Right ventricle myocardium superior (tissue), 1 donor: ENCODE measurements at places on chromosomes 12 and 14. TPM values are rescaled to one million over a fixed set of nuclear protein-coding genes. Genes with fewer than 3 reads are reported as not detected.
A peak's percentile ranks its signal among the peaks of the same experiment; 100 is the strongest.

Gene PRPH
- not detected for total RNA-seq

Gene CLEC2A
- total RNA-seq: not detected

Gene CRIP2
- total RNA-seq: 1,011 TPM

Gene ASIC1
- total RNA-seq: 1.6 TPM

Gene RIPK3
- total RNA-seq: 2.9 TPM

Gene ABCD2
- 9.2 TPM for total RNA-seq

GRCh38 chr12:3252450-3252891 lies 175.3 kb downstream of the TSPAN9 start:
- peak; percentile 93 for DNase-seq

- DNase-seq: no peak
Measured at GRCh38 chr14:102873546-102874061, 48.9 kb upstream of the AMN start.

DNA sequence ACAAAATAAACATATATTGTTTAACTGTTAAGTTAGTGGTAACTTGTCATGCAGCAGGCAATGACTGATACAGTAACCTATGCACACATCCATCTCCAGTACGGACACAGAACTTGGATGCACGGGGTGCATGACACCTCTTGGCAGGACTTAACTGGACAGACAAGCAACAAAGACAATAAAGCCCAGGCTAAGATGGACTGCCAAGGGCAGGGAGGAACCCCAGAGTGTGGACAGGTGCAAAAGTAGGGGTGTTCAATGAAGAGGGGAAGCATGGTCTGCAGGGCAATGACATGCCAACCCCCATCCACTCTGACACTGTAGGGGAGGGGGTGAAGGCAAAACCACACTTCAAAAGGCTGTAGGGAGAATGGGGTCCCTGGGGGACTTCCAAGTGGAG lies 11.7 kb downstream of the SSH1 start:
- DNase-seq: no peak

DNA sequence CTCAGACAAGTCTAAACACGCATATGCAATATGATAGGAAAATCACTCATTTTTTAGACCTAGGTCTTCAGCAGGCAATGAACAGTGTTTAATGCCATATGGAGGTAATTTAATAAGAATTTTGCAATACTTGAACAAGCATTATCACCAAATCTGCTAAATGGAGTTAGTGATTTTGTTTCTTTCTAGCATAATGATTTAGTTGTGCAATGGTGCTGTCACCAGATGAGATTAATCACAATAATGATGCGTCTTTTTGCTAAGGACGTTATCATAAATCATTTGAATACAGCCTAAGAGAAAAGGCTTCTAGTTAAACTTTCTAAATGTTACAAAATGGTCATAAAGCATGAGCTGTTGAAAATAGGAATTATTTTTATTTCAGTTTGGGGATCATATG lies 170.0 kb upstream of the SLC16A7 start:
- no peak for DNase-seq

DNA sequence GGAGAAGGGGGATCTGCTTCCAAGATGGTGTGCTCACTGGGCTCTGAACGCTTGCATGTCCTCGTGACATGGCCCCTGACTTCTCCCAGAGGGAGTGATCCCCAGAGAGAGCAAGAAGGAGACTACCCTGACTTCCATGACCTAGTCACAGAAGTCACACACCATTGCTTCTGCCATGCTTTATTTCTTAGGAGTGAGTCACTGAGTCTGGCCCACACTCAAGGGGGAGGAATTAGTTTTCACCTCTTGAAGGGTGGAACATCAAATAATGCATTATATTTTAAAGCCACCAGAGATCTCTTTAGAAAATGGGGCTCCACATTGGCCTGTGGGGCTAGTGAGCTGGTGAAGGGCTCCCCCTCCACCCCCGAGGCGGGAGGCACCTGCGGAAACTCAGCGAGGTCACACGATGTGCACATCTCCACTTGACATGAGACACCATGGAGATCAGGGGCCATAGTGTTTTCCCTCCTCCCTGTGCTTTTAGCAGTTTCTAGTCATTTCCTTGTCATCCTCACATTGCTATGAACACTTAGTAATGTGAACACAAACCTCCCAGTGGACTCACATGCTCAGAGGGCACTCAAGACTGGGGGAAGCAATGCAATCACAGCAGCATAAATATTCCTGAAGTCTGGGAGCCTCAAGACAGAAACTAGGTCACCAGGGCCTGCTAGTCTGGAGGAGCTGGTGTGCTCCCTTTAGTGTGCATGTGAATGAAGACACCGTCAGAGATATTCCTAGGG lies 87.4 kb upstream of the FZD10 start:
- no peak for DNase-seq

DNA sequence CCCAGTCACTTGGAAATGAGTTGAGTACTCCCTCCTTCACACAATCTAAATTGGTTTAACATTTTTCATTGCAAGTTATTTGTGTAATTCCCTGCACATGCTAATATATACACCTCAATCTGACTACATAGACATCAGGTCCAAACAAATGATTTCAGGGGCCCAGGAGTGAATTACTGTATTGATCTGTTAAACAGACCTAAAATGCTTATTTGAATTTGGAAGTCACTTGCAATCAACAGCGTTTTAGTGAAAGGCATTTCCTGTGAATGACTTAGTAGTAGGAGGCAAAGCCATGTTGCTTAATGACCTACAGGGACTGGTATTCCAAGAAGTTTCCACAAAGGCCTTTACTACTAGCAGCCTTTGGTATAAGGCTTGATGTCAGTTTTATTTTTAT lies 22.6 kb upstream of the SLC15A5 start:
- no peak for DNase-seq

DNA sequence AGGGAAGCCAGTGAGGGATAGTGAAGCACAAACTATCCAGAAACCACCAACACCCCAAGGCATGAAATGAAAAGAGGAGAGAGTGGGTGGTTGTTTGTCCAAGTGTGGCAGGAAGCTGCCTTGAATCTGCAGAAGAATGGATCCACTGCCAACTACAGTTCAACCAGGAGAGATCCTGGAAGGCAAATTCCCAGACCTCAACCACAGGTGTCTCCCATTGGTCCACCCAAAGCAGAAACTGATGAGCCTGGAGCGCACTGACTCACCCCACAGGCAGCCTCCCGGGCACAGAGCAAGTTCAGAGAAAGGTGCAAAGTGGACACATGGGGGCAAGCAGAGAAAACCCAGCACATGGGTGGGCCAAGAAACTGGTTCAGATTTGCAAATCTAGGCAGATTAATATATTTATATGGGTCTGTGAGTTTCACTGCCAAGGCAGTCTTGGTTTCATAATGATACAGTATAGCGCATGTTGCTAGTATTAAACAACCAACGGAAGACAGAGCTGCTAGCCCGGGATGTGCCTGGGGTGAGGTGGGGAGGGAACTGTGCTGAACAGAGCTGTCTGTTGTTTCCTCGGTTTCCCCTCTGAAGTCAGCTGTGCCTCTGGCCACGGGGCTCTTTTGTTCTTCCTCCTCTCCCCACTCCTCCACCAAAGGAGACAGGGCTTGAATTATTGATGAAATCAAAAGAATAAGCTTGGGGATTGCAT lies 416.2 kb upstream of the CCDC196 start:
- no peak for DNase-seq

DNA sequence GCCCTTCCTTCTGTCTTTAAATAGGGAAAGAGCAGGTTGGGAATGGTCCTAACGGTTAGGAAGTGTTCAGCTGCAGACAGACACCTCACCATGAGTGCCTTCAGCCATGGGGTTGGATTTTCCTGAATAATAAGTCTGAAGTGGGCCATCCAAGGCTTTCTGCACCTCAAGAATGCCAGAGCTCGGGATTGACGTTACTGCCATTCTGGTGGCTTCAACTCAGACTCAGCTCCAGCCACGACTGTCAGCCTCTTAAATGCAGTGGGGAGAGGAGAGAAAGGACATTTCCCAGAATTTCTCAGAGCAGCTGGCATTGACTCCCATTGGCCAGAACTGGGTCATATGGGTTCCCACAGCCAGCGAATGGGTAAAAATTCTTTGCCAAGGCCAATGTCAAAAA lies 363.4 kb downstream of the MED13L start:
- no peak for DNase-seq

- peak; percentile 35 for DNase-seq
Measured at GRCh38 chr12:117685110-117685926, 283.5 kb downstream of the KSR2 start.

DNA sequence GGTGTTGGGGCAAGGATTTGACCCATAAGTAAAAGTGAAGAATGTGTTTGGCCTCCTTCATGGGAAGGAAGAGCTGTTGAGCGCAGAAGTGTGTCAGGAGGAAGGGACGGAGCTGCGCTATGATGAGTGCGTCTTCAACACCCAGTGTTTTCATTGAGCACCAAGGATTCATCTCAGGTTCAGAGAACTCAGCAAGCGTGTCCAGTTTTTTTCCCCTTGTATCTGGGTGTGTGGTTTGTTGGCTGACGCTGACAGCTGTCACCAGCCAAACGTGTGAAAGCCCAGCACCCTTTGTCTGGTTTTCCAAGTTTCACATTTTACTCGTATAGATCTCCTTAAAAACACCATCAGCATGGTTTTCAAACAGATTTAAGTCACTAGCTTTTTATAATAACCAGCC lies 12.3 kb downstream of the EP400 start:
- no peak for DNase-seq

DNA sequence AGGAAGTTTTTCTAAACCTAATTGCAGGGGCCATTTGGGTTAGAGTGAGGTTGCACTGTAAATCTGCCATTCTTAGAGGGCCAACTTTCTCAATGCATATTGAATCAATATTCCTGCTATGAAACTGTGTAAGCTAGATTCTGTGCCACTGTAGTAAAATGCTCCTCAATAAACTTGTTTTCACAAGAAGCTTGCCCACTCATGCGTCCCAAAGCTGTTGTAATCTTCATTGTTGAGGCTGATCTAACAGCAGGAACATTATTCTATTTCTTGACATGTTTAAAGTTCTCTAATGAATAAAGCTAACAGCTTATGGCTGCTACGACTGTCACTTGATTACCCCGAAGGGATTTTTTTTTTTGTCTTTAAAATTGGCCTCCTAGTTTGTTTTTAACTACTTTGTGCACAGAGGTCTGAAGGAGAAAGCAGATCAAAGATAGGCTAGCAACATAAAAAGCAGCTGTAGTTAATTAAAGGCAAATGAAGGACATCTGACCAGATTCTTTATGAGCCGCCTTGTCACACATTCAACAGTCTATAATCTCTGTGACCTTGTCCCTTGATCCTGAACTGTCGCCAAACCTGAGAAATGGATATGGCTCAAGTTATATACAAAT lies 243.7 kb downstream of the PAX9 start:
- DNase-seq: no peak

DNA sequence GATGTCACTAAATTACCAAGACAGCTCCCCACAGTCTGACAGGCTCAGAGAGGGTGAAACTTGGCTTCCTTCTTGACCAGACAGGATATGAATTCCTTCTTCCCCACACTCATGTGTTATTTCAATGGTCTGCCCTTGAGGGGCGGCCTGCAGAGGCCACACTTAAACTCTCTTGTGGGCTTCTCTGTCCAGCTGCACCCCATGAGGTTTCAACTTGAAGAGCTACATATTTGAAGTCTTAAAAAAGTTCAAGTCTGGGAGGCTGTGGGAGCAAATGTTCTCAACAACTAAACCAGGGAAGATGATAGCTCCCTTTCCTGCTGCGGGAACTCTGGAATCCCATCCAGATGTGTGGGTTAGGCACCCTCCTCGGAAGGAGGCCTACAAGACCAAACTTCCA lies 98.3 kb downstream of the TTC7B start:
- DNase-seq: no peak

- no peak for DNase-seq
Measured at GRCh38 chr14:84555493-84555892, 974.5 kb upstream of the FLRT2 start.

- no peak for DNase-seq
Measured at GRCh38 chr12:90090929-90091651, 382.5 kb upstream of the ATP2B1 start.

DNA sequence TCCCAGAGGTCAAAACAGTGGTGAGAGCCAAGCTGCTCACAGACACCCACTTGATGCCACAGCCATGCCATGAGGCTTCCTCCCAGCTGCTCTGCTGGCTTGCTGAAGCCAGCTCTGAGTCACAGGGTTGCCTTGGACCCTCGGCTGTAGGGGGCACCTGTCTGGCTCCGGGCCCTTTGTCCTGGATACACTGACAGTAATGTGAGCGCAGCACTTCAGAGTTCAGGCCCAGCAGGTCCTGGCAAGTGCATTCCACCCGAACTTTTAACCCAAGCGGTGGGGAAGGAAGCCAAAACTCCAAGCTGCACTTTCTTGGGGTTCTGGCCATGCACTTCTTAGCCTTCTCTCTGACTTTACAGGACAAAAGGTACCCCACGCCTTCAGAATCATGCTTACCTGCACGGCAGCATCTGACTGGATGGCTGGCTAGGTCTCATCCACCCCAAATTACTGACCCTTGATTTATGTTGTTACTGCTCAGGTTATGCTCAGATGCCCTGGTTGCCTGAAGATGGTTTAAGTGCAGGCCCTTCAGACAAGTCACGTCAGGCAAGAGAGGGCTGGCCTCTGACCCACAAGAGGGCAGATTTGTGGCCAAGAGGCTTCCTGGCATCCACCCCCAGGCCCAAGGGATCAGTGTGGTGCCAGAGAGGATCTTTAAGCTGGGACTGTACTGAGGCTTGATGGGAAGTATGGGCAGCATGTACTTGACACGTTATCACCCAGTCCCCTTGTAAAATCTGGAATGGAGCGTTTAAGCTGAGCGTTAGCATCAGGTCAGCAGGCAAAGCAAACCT lies 24.8 kb downstream of the SLC25A29 start:
- DNase-seq: no peak

DNA sequence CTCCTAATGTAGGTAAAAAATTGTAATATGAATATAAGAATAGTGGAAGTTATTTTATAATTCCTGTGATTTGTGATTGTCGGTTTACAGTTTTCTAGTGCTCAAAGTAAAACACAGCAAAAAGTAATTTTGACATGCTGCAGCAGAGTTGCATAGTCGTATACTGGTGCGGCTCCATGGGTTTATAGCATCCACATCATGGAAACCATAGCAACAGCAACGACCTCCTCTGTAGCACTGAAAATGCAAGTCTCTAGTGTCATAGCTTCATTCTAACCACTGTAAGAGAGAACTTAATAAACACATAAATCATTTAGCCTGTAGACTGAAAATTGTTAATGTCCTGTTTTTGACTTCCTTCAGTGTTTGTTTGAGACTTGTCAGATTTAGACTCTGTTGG lies 574.3 kb downstream of the KCNH5 start:
- no peak for DNase-seq

GRCh38 chr12:122527478-122527944 lies 462 bp downstream of the KNTC1 start:
- no peak for DNase-seq

GRCh38 chr14:28055008-28055407 lies 711.6 kb upstream of the FOXG1 start:
- DNase-seq: no peak
